Upper lobe of right lung (tissue), 1 donor: ENCODE measurements at places on chromosomes 12 and 14.

DNA sequence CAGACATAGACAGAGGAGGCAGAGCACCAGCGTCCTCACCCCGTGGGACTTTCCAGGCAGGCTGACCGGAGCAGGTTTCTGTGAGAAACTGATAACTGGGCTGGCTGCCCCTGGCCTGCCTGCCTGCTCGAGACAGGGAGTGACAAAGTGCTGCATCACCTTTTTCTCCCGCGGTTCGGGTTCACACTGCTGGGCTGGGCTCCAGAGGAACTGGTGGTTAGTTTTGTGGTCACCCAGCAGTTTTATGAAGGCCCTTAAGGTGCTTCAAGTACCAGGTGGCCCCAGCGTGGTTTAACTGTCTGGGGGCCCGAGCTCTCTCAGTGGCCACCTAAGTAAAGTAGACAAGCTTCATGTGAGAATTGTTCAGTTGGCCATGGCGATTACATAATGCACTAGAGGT, 1073.6 kb downstream of the BCL11B start:
- DNase-seq, result no peak

DNA sequence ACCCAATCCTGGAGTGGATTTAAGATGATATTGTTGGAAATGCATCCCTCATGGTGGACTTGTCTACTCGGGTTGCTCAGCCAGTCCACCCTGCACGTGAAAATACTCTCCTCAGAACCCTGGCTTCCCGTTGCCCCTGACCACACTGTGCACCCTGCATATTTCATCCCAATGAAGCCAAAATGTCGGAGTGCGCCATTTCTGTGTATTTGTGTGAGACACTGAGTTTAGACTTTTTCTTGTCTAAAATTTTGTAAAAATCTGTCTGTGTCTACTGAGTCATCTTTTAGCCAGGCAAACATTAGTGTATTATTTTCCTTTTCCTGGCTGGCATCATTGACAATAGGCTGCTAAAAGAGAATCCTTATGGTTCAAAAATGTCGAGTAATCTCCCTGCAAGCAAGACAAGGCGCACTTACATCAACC, 485 bp upstream of the PNMA1 start:
- no peak for DNase-seq

GRCh38 chr14:89936654-89937185, 17.8 kb downstream of the EFCAB11 start:
- DNase-seq, result no peak

DNA sequence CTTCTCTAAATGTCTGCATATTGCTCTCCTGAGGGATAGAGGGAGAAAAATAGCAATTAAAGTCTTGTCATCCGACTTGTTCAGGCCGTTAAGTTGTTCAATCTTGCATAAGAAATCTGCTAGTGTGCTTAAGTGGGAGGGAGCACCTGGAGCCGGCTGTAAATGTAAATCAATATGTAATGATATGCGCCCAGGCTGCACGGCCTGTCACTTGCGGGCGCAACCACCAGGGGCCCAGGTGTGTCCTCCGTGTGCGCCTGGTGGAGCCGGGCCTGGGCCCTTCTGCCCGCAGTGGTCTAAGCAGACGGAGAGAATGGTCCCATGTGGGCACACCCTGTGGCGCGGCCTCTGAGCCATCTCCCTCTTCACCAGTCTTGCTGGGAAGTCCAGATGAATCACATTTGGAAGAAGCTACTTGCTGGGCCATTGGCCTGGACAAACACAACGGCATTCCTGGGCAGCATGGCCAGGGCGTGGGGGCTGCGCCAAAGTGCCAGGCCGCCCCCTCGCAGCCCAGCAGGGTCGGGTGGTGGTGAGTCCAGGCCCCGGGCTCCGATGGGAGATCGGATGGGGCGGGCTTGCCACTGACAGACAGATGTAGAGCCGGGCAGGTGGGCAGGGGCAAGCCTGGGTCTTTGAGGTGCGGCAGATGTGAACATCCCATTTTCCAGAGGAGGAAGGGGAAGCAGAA, 193.3 kb upstream of the C14orf180 start:
- DNase-seq, result peak; percentile 50

- DNase-seq, result no peak
Observed at GRCh38 chr14:95303552-95303951, 16.2 kb downstream of the CLMN start.

DNA sequence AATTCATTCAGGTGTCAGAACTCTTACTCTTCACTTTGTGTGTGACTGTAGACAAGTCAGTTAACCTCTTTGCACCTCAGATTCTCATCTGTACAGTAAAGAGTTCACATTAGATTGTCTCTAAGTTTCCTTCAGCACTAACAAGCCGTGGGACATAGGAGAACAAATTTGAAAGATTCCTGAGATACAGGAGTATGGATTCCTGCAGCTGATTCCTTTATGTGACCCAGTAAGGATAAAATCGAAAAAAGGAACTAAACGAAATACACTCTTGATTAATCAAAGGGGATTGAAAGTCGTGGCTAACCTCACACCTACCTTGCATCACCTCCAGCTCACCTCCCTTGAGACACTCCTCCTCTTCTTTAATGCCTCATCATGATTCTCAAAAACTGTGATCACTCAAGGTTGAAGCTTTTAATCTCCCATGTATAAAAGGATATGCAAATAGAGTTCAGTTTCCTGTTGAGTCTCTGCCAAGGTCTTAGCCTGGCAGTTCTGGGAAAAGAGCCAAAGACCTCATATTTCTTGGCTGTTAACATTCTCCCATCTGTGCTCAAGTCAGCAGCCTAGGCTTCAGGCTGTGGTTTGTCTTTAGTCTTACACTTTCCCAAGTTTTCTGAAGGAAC, 156.6 kb downstream of the DAD1 start:
- DNase-seq, result no peak

GRCh38 chr12:49951411-49952240, 1.1 kb downstream of the AQP2 start:
- peak; percentile 54 for DNase-seq

- no peak for DNase-seq
Observed at GRCh38 chr12:52338241-52338960, 17.2 kb upstream of the KRT83 start.

DNA sequence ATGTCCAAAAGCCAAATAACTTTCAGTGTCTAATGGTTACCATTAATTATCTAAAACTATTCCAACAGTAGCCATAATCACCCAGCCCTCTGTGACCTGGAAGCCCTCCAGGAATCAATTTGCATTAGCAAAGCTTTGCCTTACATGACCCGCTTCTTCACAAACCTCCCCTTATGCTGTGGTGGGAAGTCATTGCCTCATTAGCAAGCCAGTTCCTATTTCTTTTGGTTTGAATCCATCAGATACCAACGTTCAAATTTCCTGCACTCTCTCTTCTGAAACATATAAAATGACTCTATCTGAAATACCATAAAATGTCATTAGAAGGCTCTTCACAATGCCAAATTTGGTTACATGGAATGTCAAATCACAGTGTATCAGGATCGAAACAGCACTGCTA, 268.3 kb upstream of the PRKD1 start:
- DNase-seq, result no peak

GRCh38 chr12:57817261-57817989, 1.1 kb downstream of the AVIL start:
- DNase-seq, result no peak

GRCh38 chr14:51084962-51085361, 9.9 kb downstream of the TRIM9 start:
- DNase-seq, result no peak

GRCh38 chr12:20188930-20189653, 179.2 kb upstream of the PDE3A start:
- no peak for DNase-seq

DNA sequence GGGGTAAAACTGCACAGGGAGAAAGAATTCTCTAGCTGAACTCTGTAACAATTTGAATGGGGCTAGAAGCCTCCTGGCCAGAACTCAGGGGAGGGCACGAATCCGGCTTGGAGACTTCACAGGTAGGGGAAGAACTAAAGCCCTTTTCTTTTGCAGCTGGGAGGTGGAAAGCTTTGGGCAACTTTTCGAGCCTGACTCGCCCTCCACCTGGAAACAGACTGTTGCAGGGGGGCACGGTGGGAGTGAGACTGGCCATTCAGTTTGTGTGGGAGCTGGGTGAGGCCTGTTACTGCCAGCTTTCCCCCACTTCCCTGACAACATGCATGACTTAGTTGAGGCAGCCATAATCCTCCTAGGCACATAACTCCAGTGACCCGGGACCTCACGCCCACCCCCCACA, 135.8 kb downstream of the PLCZ1 start:
- no peak for DNase-seq

DNA sequence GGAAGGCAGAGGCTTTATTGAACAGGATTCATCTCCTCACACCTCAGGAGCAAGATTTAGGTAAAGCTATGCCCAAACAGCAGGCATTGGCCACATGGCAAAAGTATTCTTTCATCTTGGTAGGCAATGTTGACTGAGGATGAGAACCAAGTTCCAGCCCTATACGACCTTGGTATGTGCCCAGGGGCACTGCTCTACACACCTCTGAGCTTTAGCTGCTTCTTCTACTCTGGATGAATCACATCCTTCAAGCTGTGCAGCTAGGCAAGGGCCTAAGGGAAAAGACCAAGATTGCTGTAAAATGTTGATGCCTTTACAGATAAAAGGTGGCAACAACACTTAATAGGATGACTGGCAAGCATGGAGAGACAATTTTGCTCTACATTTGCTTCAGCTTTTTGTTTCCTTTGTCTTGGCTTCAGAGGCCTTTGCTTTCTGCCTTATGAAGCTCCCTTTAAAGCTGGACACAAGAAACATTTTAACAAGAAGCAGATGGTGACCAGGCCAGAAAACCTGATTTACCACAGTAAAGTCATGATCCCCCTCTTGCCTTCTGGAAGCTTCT, 183.3 kb upstream of the KITLG start:
- no peak for DNase-seq

GRCh38 chr14:96243785-96244184, 12.2 kb upstream of the BDKRB1 start:
- peak; percentile 17 for DNase-seq

DNA sequence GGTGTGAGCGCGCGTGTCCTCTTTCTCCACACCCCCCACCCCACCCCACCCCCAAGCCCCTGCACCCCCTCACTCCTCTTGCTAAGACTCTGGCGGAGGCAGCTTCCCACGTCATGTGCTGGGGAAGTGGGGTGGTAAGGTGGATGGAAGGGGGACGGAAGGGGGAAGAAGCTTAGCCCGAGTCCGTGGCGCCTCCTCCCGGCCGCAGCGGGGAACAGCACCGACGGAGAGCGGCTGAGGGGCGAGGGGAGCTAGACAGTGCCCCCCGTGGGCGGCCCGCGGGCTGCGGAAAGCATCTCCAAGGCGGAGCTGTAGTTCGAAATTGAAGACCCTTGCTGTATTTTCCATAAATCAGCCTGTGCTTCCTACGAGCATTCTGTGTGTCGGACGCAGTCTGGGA, 588 bp upstream of the GRIN2B start:
- DNase-seq, result no peak

DNA sequence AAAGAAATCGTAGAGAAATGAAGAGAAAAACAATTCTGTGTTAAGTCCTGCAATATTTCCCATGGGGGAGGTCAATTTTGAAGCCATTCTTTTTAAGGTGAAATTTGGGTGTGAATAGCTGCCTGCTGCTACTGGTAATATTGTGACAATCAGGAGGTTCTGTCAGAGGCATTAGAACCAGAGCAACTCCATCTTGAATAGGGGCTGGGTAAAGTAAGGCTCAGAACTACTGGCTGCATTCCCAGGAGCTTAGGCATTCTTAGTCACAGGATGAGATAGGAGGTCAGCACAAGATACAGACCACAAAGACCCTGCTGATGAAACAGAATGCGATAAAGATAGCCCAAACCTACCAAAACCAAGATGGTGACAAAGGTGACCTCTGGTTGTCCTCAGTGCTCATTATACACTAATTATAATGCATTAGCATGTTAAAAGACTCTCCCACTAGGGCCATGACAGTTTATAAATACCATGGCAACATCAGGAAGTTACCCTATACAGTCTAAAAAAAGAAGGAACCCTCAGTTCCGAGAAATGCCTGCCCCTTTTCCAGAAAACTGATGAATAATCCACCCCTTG, 24.8 kb upstream of the MTHFD1 start:
- DNase-seq, result no peak

DNA sequence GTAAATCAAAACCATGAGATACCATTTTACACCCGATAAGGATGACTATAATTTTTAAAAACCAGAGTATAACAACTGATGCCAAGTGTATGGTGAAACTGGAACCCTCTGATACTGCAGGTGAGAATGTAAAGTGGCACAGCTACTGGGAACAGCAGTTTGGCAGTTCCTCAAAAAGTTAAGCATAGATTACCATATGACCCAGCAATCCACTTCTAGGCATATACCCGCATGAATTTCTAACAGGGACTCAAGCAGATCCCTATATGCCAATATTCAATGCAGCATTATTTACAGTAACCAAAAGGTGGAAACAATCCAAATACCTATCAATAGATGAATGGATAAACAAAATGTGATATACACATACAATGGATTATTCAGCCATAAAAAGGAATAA, 57.4 kb downstream of the BAZ1A start:
- no peak for DNase-seq

DNA sequence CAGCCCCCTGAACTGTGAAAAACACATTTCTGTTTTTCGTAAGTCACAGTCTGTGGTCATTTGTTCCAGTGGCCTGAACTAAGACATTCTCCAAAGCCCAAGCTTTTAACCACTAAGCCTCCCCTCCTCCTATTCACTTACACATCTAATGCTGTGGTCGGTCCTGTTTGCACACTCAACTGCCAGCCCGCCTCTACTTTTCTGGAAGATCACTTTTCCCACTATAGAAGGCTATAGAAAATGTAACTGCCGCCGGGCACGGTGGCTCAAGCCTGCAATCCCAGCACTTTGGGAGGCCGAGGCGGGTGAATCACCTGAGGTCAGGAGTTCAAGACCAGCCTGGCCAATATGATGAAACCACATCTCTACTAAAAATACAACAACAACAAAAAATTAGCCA, 524.7 kb upstream of the TMEM132C start:
- no peak for DNase-seq

GRCh38 chr12:66962290-66962689, 283.4 kb upstream of the GRIP1 start:
- DNase-seq, result no peak

DNA sequence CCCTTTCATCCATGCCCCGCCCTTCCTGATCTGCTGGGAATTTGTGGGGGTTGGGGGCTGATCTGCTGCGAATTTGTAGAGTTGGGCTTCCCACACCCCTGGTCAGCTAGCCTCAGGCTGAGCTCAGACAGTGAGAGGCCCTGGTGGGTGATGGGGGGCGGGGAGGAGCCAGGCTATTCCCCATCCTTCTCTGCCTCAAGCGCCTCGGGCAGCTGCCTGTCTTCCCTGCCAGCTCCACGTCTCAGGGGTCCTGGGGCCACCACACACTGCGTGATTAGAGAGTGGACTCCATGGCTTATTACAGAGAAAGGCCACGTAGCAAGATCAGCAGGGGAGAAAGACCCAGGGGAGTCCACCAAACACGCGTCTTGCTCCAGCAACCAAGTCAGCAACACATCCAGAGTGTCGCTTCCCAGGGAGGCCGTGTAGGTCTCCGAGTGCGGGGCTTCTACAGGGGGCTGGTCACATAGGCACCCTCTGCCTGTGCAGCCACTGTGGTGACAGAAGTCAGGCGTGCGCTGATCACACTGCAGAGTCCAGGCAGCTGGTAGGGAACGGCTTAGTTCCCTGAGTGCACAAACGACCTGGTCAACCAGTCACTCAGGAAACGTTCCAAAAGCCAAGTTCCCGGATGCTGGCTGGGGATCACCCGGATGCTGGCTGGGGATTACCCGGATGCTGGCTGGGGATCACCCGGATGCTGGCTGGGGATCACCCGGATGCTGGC, 254.4 kb upstream of the SFSWAP start:
- peak; percentile 57 for DNase-seq

- DNase-seq, result no peak
Observed at GRCh38 chr12:26790645-26790994, 42.4 kb downstream of the ITPR2 start.

- DNase-seq, result no peak
Observed at GRCh38 chr12:114025935-114026334, 59.8 kb upstream of the RBM19 start.

GRCh38 chr12:21773263-21773741, 1.2 kb downstream of the KCNJ8 start:
- DNase-seq, result peak; percentile 67
